SJSA1 (cell line): ENCODE measurements at places on chromosomes 5 and 9.

DNA sequence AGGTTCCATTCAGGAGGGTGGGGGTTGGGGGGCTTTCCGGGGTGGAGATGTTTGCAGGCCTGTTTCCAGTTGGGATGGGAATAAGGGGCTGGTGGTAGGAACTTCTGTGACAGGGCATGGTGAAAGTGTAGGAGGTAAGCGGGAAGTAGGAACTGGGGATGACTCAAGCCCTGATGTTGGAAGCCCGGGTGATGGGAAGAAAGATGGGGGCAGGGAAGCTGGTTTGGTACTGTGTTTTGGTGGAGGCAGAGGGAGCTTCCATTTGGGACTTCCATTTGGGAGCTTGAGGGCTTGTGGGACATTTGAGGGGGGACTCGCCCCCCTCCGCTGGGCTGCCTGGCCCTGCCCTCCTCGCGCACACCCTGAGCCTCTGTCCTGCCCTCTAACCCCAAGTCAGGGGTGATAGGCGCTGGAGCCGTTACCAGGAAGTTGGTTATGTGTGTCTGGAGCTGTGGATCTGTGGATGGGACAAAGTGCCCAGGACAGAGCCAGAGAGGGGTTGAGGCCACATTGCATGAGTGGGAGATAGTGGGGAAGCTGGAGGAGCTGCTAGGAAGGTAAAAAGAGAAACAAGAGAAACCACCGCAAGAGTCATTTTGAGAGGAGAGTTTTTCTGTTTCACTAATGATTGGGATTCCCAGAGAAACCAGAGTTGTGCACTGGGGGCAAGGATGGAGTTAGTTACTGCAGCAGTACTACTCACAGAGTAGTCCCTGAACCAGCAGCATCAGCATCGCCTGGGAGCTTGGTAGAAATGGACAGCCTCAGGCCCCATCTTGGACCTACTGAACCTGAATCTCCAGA is 6.6 kb downstream of the RGS14 start:
- DNase-seq, result no peak

DNA sequence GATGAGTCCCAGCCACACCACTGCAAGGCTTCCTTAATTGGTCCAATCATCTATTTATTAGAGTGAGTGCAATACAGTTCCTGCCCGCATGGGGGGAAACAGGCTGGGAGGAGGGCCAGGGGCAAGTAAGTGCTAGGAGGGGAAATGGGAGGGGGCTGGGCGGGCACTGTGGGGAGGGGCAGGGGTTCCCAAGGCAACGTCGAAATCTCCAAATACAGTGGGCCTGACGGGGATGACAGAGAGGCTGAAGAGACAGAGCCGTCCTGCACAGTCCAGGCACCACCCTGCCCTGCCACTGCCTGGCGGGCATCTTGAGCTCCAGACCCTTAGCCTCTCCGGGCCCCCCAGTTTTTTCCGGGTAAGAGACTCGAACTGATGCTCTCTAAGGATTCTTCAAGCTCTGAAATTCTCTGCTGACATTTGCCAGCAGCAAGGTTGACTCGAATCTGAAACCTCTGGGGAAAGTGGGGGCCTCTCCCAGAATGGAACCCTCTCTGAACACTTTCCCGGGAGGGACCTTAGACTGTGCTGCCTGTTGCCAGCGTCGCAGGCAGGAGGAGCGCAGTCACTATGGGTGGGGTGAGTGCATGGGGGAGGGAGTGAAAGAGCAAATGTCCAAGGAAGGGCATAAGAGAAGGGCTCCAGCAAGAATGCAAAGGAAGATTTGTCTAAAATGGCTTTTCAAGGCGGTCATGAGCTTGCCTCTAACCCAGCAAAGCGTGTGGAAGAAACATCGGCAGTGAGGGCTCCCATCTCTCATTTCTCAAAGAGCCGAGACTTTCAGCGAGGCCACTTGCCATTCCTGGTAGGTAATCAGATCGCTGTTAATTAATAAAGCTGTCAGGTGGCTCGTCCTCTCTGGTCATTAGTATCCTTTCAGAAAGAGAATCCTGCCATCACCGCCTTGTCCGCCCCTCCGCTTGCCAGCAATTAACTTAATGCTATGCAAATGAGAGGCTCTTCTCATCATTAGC is 99.0 kb downstream of the GTF3C4 start:
- peak; percentile 49 for DNase-seq

GRCh38 chr9:92026206-92027002 is 76.4 kb upstream of the ROR2 start:
- DNase-seq, result no peak

- DNase-seq, result no peak
Observed at GRCh38 chr9:127563579-127563978, 48.5 kb upstream of the STXBP1 start.

DNA sequence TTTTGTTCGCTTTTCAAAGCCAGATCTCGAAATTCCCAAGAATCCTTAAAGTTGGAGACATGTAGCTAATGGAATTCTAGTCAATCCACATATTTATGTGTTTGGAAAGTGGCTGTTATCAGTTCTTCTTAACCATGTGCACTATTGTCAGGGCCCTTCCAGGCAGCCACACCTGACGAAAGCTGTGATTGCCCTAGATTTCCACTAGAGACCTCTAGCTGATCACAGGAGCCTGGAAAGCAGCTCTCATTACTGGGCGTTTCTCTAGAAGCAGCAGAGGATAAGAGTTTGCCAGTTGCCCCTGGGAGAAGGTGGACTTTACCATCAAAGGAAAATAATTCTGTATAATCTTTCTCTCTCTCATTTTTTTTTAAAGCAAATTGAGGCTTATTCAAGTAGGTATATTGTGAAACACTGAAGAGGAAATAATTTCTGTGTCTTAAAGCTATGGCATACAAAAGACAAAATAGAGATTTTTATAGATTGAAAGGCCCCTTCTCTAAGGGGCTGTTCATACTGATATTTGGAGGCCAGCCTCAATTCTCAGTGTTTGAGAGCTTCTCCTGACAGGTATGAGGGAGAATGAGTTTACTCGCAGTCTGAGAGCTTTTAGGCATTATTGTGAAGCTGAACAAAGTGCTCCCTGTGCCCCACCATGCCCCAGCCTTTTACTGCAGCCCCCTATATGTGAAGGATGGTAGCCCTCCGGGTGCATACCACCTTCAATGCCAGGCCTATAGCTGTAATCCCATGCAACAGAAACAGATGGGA is 405.4 kb upstream of the ACTBL2 start:
- peak; percentile 61 for DNase-seq

GRCh38 chr5:145904743-145905142 is 31.6 kb upstream of the SH3RF2 start:
- DNase-seq, result no peak

DNA sequence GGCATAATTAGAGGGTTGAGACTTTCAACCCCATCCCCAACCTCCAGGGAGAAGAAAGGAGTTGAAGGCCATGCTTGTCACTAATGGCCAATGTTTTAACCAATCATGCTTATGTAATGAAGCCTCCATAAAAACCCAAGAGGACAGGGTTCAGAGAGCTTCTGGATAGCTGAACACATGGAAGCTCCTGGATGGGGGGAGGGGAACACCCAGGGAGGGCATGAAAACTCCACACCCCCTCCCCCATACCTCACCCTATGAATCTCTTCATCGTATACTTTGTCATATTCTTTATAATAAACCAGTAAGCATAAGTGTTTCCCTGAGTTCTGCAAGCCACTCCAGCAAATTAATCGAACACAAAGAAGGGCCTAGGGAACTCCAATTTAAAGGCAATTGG is 81.7 kb downstream of the ALDH7A1 start:
- no peak for DNase-seq

GRCh38 chr5:142095651-142096330 is 12.8 kb upstream of the NDFIP1 start:
- DNase-seq, result no peak

GRCh38 chr5:2184563-2185540 is 302.1 kb upstream of the IRX4 start:
- peak; percentile 32 for DNase-seq

GRCh38 chr9:78295731-78296130 is 1.2 kb upstream of the PSAT1 start:
- no peak for DNase-seq

- DNase-seq, result no peak
Observed at GRCh38 chr9:19947996-19948395, 159.2 kb upstream of the SLC24A2 start.

DNA sequence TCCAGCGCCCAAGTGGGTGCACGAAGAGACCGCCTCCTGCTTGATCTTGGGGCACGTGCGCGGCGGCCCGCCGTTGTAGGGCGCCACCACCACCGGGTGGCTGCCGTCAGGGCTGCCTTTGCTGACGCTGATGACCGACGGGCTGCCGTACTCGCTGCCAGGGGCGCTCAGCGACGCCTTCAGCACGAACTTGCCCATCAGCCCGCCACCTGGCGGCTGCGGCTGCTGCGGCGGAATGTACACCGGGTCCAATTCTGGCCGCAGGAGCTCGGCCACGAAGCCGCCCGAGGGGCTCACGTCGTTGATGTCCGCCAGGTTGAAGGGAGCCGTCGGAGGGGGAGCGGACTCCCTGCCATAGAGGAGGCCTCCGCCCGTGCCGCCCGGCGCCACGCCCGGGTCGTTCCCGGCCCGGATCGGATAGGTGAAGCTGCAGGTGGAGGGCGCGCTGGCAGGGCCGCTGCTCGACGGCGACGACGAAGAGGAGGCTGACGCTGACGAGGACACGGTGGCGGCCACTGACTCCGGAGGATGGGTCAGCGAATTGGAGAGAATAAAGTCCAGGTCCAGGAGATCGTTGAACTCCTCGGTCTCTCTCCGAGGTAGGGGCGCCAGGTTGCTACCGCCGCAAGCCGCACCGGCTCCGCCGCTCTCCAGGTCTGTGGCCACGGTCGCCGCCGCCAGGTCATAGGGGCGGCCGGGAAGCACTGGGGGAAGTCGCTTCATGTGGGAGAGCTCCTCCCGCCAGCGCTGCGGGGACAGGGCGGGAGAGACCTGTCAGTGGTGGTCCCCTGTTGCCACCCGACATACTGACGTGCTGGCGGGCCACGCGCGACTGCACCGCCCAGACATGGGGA is 1.8 kb downstream of the KLF4 start:
- DNase-seq, result no peak

DNA sequence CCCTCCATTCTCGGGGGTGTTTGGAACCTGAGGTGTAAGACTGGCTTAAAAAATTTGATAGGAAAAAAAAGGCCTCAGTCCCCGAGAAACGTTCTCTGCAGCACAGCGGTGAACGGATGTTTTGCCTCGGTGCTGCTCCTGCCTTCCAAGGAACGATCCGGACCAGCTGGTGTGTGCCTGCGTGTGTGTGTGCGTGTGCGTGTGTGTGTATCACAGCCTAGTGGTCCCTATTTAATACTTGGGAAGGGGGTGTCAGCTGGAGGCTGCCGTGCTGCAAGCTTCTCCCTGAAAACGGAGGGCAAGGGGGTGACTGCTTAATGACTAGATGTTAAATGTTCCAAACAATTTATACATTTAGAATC is 76.9 kb downstream of the LHX2 start:
- no peak for DNase-seq

DNA sequence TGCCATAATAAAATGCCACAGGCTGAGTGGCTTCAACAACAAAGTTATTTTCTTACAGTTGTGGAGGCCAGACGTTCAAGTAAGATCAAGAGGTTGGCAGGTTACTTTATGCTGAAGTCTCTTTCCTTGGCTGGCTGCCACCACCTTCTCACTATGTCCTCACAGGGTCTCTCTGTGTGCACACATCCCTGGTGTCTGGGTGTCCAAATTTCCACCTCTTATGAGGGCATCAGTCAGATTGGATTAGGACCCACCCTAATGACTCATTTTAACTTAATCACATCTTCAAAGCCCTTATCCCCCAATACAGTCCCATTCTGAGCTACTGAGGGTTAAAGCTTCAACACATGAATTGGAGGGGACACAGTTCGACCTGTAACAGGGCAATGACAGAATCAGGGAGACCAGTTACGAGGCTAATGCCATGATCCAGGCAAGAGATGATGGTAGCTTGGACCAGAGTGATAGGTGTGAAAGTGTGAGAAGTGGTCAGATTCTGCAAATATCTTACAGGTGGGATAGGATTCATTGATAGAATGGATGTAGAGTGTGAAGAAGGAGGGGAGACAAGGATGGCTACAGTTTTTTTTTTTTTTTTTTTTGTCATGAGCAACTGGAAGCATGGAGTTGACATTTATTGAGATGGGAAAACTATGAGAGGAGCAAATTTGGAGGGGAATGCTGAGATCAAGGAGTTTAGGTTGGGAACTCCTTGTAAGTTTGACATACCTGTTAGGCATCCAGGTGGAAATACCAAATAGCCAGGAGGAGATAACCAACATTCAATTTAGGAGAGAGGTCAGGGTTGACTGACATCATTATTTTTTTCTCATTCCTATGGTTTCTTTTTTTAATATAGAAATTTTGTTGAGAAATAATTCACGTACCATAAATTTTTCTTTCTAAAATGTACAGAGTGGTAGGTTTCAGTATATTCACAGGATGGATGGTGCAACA is 39.6 kb upstream of the FGF1 start:
- DNase-seq, result no peak

DNA sequence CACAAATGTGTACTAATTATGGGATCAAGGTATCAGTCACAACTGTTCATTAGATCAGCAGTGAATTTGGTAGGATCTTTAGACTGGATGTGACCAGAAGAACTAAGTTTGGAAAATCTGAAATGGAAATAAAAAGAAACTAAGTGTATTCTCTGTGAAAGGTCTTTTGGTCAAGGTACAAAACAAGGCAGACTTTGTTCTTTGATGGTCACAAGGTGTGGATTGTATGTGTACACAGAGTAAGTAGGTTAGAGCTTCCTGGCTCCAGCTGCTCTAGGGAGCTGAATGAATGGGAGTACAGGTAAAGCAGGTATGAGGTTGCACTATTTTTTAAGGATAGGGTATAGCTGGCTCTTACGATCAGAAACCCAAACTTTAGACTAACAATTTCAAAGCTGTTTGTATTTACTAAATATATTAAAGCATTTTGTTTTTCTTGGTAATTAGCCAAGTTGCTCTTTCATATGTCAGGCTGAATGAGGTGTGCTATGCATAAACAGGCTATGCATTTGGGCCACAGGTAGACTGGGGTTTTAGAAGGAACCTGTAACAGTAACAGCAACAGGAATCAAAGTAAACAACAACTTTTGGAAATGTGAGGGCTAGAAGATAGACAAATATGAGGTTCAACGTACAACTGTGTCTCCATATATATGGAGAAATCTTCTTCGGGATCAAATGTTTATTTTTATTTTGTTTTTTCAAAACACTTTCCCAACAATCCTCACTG is 32.5 kb downstream of the FAM169A start:
- DNase-seq, result no peak

DNA sequence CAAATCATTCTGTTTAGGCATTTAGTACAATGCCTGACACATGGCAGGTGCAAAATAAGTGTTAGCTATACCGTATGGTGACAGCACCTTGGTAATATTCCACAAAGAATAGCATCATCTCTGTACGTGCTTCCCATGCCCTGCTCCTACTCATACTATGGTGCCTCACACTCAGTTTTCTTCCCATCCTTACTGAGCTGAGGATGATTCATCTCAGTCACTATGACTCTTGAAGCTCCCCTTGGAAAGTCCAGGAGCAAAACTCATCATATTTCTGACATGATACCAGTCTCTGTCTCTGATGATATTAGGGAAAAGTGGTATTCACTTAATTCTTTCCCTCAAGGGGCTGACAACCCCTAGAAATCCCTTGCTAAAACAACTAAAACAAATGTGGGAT is 423.3 kb downstream of the EFNA5 start:
- DNase-seq, result no peak
